ENCODE measurements at places on chromosomes 11 and 22.
A peak's percentile ranks its signal among the peaks of the same experiment; 100 is the strongest.

GRCh38 chr22:45893516-45893915 lies 83.4 kb downstream of the WNT7B start:
- DNase-seq, result no peak

DNA sequence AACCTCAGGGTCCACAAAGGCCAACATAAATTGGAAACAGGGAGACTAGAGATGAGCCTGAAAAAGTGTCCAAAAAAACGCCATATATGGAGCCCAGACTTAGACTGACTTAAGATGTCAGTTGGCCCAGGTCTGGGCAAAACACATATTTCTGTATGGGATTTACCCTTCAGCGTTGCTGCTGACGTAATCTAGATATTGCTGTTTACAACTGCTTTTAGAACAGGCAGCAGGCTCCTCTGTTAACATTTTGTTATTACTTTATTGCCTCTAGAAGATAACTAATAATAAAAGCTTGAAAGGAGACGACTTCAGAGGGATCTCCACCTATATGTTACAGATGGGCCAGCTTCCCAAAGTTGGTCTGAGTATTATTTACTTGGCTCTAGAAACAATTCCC lies 8.7 kb downstream of the ME3 start:
- no peak for DNase-seq

DNA sequence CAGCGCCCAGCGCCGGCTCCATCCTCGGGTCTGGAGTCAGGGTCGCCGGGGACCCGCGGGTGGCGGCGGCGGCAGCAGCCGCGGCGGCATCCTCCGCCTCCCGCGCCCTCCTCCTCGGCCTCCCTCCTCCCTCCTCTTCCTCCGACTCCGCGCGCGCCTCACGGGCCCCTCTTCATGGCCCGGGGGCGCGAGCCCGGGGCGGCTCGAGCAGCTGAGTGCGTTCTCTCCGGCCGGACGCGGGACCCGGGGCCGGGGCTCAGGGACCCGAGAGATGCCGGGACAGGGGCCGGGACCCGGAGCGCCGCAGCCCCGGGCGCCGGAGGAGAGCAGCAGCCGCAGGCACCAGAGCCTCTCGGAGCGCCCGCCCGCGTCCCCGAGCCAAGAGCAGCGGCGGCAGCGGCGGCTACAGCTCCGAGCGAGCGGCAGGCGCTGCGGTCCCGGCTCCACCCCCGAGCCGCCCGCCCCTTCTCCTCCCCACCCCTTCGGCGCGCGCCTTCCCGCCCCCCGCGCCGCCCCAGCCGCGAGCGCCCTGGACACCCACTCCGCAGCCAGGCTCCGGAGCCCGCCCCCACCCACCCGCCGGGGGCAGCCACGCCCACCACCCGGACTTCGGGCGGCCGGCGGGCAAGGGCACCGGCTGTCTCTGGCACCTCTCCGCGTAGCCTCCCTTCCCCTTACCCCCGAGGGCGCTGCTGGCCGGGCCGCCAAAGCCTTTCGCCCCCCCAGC lies at the start of gene CHST1:
TSS of gene CHST1 (minus strand) at position 417 of the 727 bp plus-strand sequence. CDS start 14,699 bp downstream, outside the sequence.
- no peak for DNase-seq

GRCh38 chr11:126360049-126360446 lies 4.6 kb downstream of the ST3GAL4 start:
- no peak for DNase-seq

- DNase-seq, result no peak
These were observed 125.8 kb downstream of the DDX10 start for GRCh38 chr11:108790501-108791299.

DNA sequence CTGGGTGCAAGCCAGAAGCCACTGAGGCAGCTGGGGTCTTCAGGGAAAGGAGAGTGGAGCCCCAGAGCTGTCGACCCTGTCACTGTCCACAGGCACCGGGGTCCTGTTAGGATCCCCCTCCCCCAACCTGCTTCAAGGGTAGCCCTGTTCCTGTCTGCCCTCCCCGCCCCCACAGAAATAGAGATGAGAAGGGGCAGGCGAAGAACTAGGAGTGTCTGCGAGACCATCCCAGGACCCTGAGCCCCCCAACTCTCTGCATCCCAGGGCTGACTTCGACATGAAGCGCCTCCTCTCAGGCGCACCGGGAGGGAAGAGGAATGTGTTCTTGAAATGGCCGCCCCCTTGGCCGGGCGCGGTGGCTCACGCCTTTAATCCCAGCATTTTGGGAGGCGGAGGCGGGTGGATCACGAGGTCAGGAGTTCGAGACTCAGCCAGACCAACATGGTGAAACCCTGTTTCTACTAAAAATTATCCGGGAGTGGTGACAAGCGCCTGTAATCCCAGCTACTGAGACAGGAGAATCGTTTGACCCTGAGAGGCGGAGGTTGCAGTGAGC lies 607 bp upstream of the ZNF70 start:
- DNase-seq, result no peak

GRCh38 chr11:8070417-8071115 lies 10.4 kb upstream of the TUB start:
- DNase-seq, result no peak

DNA sequence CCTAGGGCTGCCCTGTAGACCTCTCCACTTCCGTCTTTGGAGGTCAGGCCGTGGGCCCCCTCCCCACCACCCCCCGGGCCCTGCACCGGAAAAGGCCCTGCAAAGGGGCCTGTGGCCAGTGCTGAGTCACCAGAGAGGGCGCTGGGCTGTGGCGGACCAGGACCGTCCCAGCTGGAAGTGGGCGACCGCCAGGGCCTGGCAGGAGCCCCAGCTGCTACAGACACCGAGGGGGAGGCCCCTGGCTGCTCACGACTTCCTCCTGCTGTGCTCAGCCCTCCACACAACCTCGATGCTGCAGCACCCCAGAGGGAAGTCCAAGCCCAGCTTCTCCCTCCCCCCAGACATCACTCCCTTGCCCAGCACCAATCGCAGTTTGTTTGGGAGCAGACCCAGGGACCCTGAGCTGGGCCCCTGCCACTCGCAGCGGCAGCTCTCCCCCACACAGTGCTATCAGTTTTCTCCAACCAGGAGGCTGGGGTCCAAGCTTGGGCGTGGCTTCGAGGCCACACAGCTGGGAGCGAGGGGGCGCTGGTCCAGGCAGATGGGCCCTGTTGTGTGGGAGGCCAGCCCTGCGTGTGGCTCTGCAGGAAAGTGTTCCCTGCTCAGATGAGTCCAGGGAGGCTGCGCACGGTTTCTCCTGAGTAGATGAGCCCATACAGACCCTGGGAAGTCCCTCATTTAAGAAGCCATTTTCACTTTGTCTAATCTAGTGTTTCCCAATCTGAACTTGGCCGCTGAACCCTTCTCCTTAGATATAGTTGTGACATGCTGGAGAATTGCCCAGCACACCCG lies 5.6 kb upstream of the SH3BP1 start:
- peak; percentile 33 for DNase-seq

GRCh38 chr22:35124691-35125219 lies 58.8 kb downstream of the ISX start:
- DNase-seq, result no peak

DNA sequence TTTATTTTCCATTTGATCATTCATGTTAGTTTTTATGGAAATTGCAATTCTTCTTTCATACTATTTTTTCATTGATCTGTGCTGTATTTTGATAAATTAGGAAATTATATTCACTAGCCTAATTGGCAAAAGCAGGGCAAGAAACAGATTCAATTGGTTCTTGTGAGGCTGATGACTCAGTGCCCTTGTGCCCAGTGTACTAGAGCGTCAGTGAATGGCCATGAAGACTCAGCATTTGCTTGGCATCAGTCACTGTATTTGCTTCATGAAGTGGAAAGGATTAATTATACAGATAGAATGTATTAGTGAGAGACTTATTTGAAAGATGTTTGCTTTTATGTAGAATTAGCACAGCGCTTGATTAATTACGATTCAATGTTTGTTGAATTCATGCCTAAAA lies 31.8 kb downstream of the MRGPRX1 start:
- DNase-seq, result no peak

DNA sequence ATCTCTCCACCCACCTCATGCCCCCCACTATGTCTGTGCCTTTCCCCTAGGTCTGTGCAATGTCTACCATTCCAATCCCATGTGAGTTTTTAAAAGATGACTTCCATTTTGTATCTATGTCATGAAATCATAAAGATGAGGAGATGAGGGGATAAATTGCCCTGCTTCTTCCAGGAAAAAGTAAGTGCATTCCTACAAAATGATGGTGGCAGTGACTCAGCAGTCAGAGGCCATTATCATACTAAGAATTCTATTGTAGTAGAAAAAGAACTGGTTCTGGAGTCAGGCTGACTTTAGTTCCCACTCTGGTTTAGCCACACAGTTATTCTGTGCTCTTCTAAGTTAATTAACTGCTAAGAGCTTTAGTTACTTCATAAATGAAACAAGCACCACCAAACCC lies 89.6 kb upstream of the API5 start:
- no peak for DNase-seq

- DNase-seq, result no peak
These were observed 131.9 kb upstream of the MTMR2 start for GRCh38 chr11:96055706-96056387.

GRCh38 chr11:69213316-69213715 lies 57.6 kb downstream of the SMIM38 start:
- DNase-seq, result no peak

DNA sequence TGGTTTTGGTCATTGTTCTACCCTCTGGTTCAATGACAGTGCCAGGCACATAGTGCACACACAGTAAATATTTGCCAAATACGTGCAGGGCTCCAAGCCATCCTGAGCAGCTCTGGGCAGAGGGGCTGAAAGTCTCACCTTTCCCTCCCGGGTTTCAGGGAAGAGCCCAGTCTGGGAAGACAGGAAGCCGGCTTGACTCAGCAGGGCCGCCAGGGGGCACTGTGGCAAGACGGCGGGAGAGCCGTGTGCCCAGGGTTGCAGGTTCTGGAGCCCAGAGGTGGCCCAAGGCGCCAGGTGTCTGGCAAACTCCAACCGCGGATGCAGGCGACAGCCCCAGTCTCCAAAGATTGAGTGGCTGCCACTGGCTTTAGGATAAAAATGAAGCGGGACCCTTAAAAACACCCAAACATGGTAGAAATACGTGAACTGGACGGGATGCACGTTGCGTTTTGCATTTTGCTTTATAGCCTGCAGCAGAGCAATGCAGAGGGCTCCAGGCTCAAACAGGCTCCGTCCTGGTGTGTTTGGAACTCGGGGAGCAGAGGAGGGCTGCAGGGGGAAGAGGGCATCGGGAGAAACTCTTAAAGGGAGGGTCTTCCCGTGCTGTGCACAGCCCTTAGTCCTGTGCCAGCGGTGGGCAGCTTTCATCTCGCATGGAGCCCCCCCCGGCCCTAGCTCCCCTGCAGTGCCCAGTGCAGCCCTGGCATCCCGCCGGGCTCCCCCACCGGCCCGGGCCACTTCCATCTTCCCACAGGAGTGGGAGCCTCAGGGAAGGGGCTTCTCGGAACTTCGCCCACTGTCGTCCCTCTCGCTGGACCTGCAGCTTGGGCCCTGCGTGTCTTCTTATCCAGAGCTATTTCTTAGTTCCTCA lies 10.7 kb downstream of the KRTAP5-5 start:
- DNase-seq, result no peak

DNA sequence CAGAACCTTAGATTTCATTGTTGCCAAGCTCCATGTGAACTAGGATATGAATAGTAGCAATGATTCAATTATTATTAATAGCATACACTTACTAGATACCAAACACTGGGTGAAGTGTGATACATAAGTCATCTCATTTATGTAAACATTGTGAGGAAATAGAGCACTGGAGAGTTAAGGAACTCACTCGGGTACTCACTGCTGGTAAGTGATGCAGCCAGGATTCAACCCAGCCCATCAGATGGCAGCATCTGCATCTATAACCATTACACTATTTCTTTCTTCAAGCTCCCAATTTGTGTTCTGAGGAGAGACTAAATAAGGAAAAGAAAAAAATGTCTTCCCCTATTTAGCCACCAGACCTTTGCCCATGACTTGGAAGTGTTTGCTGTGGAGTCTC lies 10.2 kb upstream of the ALG8 start:
- DNase-seq, result no peak

Measured in NCI-H2171 (cell line).